Cardiac fibroblast (primary cell): ENCODE measurements at places on chromosomes 4 and X.

DNA sequence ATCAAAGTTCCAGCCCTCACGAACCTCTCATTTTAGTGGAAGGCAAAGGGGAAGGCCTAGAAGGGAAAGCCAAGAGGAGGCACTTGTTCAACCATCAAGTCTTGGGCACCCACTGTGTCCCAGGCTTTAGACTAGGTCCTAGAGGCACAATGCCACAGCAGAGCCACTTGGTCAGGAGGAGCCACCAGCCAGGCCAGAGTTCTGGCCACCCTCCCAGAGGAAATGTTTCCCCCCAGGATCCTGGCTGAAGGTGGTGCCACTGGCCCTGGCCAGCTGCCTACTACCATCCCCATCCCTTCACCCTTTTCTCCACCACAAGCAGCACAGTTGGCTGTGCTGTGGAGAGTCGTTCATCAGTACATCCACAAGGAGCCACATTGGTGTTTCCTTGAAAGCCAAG is 34.3 kb upstream of the XPNPEP2 start:
- no peak for DNase-seq

GRCh38 chr4:147749811-147750321 is 18.0 kb downstream of the ARHGAP10 start:
- no peak for DNase-seq

DNA sequence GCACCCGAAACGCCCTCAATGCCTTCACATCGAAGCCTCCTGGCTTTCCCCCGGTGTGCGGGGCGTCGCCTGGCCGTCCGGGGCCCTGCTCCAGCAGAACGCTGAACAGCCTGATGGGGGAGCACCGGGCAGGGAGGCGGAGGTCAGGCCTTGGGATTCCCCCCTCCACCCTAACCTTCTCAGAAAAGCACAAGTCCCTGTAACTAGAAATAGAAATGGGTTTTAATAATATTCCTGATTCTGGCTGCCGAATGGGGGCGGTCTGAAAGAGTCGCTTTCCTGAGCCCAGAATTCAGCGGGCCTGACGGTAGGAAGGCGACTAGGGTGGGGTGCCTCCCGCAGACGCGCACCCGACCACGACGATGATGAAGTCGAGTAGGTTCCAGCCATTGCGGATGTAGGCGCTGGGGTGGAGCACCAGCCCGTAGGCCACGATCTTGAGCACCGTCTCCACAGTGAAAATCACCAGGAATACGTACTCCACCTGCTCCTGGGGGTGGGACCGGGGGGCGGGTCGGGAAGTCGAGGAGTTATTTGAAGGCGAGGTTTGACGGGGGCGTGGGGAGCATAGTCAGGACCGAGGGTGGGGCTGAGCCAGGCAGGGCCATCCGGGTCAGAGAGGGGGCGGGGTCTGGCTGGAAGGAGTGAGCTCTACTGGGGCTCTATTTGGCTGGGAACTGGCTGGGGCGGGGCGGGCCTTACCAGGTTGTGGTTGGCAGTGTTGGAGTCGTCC is 2.5 kb downstream of the CACNA1F start:
- DNase-seq = no peak

- no peak for DNase-seq
Measured at GRCh38 chr4:1830642-1831228, 25.2 kb downstream of the LETM1 start.

DNA sequence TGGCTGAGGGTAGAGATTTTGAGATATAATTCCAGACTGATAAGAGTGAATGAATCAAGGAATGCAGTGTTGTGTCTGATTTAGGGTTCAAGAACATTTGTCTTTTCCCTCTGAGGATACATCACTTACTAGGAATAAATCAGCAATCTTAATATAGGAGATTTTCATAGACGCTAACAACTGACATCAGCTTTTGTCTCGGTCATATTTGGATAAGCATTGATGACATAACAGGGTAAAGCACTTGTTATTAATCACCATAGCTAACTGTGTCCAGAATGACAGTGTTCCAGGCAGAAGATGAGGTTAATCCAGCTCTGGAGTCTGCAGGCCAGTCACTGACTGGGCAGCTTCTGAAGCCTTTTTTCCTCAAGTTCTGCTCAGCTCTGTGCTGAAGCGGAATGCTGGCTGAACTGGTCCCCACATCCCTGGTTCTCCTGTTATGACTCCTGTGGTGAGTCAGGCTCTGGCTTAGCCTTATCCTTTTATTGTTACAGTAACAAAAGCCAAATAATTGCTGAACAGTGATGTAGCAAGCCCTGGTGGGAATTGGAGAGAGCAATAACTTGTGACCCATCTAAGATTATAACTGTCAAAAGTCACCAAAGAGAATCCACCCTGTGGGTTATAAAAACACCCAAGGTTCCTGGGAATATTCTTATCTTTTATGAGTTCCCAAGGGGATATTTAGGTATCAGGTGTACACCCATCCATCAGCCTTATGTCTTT is 41.8 kb downstream of the FNIP2 start:
- peak; percentile 97 for DNase-seq

DNA sequence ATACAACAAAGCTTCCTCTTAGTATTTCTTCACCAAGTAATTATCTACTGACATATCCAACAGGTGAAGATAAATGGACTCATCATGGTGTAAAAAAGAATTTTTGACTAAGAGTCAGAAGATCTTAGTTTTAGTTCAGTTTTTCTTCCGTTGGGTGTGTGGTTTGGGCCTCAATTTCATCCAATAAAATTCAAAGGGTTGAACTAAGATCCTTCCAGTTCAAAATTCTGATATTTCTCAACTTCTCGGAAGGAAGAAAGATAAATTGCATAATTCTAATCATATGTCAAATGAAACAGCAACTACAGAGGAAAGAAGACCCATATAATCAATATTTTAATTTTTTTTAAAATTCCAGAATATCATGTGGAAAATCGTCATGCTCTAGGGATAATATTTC is 192.7 kb downstream of the SPRY1 start:
- no peak for DNase-seq

DNA sequence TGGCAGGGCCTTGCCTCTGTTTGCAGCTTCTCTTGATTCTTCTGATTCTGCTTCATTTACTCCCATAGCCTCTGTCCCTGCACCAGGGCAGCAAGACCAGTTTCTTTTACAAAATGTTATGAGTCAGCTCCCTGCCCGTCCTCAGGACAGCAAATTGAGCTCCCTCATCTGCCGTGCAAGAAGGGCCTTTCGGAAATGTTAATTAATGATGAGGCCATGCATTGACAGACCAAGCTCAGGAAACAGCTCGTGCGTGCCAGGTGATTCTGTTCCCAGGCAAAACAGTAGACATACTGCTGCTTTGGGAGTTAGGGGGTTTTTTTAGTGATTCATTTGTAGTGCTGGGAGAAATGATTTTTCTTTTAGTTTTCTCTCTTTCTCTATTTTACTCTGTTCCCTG is 231.7 kb downstream of the FBXW7 start:
- DNase-seq = no peak

DNA sequence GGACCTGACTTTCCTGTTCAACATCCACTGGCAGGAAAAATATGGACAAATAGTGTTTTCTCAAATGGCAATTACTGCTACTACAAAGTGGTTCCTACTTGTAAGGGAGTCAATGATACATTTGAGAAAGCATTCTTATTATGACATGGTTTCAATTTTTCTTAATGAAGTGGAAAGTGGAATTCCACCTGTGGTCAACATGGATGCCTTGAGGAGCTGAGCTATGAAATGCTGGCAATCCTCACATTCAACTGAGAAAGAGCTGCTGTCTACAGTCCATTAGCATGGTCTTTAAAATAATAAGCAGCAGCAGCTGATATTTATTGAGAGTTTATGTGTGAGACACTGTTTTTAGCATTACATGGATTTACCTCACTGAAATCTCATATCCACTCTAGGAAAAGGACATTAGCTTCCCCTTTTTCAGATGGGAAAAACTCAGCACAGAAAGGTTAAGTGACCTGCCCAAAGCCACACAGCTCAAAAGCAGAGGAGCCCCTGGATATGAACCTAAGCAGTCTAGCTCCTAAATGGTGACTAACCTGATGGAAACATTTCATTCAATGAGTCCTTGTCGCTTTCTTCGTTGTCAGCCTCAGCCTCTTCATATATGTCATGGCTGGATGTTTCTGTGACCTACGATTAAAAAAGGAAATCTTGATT is 29.2 kb downstream of the MAP7D3 start:
- DNase-seq = no peak

DNA sequence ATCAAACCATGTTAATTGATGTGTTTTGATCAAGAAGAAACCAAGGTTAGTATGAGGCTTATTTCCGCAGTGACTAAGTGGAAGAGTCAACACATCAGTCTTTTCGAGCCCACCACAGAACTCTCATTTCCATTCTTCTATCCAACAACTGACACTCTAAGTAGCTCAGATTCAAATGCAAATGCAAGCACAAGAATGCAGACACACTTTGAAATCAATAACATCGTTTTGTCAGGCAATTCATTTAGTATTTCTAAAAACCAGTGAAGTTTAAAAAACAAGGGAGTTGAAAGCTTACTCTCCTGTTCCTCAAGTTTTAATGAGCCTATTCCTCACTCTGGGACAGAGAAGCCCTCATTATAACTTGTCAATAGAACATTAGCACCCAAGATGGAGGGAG is 433.1 kb downstream of the ZIC3 start:
- no peak for DNase-seq

- DNase-seq = peak; percentile 17
Measured at GRCh38 chrX:50643525-50644137, 170.4 kb downstream of the SHROOM4 start.

- no peak for DNase-seq
Measured at GRCh38 chr4:97911236-97911906, 231.9 kb downstream of the STPG2 start.

DNA sequence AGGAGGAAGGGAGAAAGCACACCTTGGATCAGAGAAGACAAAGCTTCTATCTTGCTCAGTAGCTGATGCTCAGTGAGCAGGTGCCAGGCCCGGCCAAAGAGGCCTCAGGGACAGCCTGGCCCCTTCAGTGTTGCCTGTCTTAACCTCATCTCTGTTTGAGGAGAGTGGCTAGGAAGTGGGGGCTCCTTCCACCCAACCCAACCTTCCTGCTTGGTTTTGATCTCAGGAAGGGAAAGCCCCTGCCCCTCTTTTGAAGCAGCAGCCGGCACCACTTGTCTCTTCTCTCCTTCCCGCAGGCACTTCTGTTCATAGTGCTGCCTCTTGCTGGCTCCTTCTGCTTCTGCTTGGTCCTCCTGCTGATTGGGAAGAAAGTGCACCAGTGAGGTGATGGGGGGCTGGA is 2.4 kb upstream of the AFF2 start:
- DNase-seq = no peak

DNA sequence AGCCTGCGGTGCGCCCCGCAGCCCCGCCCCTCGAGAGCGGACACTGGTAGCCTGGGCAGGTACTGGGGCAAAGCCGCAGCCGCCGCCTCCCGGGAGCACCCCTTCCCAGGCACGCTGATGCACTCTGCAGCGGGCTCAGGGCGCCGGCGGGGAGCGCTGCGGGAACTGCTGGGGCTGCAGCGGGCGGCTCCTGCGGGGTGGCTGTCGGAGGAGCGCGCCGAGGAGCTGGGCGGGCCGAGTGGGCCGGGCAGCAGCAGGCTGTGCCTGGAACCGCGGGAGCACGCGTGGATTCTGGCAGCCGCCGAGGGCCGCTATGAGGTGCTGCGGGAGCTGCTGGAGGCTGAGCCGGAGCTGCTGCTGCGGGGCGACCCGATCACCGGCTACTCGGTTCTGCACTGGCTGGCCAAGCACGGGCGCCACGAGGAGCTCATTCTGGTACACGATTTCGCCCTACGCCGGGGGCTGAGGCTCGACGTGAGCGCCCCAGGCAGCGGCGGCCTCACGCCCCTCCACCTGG is 401 bp downstream of the SOWAHD start:
- no peak for DNase-seq

DNA sequence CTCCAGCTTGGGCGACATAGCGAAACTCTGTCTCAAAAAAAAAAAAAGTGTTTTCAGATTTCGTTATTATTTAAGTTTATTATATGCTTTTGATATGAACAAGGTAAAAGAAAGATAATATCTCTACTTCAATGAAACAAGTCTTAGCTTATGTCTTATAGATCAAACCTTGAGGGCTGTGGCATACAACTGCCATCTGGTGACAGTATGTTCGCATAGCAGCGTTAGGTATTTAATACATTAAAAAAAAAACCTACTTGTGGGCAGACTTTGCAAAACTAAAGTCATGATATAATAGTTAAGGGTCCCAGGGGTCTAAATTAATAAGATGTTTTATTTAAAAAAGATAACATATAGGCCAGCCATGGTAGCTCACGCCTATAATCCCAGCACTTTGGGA is 161.2 kb upstream of the AMOT start:
- DNase-seq = no peak

- peak; percentile 89 for DNase-seq
Measured at GRCh38 chrX:119655125-119655524, 37.8 kb downstream of the SEPTIN6 start.

DNA sequence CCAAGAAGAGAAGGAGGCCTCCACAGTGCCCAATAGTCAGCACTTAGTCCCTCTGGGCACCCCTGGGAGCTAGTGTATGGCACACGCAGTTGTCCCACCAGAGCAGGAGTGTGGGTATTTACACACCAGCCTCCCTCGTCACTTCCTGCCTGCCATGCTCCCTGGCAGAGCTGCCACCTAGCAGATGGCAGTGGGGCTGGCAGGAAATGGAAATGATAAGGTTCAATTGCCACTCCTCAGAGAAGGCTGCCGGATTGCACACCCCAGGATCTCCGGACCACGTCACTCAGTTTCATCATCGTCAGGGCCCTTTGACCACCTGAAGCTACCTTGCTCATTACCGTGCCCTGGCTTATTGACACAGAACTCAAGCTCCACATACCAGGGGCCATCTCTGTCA is 173.3 kb upstream of the PSAPL1 start:
- DNase-seq = no peak

- DNase-seq = peak; percentile 95
Measured at GRCh38 chr4:158020734-158021346, 152.0 kb downstream of the GASK1B start.

GRCh38 chrX:49659771-49660170 is 36.0 kb downstream of the PAGE1 start:
- DNase-seq = no peak

DNA sequence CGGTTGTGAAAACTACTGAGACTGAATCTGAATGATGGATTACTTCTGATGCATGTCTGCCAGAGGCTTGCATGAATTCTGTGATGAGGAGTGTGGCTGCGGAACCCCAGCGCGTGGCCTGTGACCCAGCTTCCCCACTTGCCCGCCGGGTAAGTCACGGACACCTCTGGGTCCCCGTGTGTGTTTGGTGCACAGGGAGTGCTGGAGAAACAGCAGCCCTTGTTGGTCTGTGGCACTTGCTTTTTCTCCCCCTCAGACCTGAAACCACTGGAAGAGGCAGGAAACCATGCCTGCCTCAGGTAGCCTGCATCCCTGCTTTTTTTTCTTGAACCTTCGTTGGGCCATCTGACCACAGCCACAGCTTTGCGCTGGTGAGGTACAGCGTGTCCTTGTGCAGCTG is 51.9 kb upstream of the TADA2B start:
- DNase-seq = no peak

- DNase-seq = no peak
Measured at GRCh38 chr4:112939901-112940300, 109.6 kb upstream of the ANK2 start.

- no peak for DNase-seq
Measured at GRCh38 chr4:101282076-101282844, 65.1 kb downstream of the PPP3CA start.

- DNase-seq = no peak
Measured at GRCh38 chr4:17492058-17492741, 19.7 kb downstream of the QDPR start.

GRCh38 chrX:48472225-48472624 is 2.2 kb upstream of the SLC38A5 start:
- DNase-seq = no peak
